ENCODE measurements at places on chromosomes 5 and 9.
A peak's percentile ranks its signal among the peaks of the same experiment; 100 is the strongest.

- no peak for DNase-seq
Observed at GRCh38 chr5:56342616-56343015, 109.5 kb upstream of the ANKRD55 start.

DNA sequence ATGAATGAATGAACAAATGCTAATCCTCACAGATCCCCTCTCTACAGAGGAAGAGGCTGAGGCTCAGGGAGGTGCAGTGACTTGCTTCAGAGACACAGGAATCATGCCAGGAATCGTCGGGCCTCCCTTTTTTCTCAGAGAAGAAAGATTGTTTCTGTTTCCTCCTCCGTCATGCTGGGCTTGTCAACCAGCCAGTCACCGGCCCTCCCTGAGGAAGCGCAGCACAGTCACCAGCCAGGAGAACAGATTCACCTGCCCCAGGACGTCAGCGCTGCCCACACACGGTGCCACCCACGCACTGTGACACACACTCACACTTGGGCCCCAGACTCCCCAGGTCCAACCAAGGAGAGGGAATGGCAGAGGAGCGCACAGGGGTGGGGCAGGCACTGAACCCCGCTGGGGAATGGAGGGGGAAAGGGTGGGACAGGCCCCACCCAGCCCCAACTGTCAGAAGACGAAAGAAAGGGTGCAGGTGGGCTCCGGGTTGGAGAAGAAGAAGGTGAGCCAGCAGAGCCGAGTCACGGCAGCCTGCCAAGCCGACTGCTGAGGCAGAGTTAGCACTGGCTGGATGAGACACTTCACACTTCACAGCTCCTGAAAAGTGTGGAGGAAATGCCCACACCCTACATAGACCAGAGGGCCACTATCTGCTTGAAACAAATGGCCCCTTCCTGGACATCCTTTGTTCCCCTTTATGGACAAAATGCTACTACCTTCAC lies 13.8 kb upstream of the ERGIC1 start:
- peak; percentile 69 for DNase-seq

DNA sequence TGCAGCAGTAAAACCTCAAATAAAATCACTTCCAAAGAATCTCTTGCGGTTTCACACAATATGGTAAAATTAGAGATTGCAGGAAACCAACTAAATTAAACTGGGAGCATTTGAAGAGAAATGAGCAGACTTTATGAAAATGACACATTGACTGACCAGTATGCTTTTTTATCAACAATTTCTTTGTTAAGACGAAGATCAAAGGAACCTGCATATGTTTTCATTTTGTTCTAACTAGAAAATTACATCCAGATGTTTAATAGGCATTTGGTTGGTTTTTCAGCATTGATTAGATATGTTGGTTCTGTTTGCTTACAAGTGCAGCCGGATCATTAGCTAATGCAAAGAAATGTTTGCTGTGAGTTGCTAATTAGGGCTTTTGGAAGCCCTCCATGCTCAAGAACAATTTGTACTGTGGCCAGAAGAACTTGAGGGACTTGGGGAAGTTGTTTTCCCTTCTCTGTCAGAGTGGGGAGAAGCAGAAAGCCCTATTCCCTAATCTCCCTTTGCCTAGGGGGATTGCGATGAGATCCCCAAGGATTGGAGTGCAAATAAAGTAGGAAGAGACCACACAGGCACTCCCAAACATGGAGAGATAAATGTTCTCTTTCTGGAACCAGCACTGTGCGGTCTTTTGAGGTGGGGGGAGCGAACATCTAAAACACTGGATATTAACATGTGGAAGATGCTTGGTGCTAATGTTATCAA lies 4.5 kb upstream of the TLE1 start:
- no peak for DNase-seq

- no peak for DNase-seq
Observed at GRCh38 chr5:126720369-126720768, 56.6 kb upstream of the LMNB1 start.

DNA sequence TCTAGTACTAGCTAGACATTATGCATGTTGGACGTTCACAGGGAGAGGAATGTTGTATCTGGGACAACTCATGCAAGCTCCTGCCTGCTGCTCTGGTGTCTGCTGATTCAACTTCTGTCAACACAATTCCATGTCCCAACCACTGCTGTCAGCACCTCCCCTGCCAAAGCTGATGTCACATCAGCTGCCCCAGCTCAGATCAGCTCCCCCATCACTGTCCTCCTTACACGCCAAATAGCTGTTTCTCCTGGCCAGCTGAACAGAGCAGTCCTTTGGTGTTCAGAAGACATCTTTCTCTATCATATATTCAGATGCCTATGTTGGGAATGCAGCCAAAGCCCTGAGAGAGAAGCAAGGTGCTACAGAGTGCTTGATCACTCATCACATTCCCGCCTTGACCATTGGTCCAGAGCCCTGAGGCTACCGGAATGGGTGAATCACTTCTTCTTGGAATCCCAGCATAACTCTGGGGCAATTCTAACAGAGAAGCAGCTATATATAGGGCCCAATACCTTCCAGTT lies 223.3 kb downstream of the SEC61B start:
- DNase-seq = no peak

DNA sequence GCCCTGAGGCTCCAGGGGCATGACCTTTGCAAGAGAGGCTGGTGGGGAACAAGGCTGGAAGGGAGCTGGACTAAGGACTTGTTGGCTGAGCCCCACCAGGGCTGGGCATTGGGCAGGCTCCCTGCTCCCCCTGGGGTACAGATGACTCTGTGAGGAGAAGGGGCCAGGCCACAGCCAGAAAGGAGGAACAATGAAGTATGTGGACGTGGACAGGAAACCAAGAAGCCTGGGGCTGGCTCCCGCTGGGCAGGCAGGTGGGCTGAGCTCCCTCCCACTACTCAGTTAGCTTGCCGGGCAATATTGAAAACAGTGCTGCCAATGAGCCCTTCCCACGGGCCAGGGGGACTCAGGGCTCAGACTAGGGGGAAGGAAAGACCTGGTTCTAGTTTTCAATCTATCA lies 66.1 kb upstream of the SPTLC1 start:
- no peak for DNase-seq

GRCh38 chr9:131043087-131043486 lies 34.1 kb downstream of the LAMC3 start:
- no peak for DNase-seq

GRCh38 chr5:107248066-107248695 lies 422.6 kb downstream of the EFNA5 start:
- peak; percentile 65 for DNase-seq

DNA sequence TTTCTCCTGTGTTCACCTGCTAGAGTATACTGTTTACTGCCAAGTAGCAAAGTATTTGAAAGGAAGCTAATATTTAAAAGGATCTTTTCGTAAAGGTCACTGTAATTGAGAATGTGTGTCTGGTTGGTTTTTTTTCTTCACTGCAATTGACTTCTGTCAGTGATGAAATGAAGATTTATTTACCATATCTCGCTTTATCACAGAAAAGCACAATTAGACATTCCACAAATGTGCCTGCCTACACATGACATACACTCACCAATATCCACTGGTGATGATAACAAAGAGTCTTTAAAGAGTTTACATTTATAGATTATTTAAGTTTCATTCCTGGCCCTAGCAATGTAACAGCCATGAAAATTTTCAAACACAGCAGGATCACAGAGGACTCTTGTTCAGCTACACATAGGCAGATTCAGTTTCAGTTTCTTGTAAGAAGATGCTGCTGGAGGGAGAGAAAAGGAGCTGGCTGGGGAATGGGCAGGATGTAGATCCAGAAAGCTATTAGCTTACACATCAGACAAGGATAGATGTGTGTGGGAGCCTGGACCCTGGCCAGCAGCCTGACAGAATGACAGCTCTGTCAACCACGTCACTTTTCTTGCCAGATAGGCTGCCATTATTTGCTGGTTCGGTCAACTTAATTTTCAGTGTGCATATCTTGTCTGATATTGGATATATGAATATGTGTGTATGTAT lies 104.0 kb downstream of the GDNF start:
- DNase-seq = peak; percentile 82

GRCh38 chr5:157516626-157517325 lies 56.8 kb downstream of the NIPAL4 start:
- no peak for DNase-seq

DNA sequence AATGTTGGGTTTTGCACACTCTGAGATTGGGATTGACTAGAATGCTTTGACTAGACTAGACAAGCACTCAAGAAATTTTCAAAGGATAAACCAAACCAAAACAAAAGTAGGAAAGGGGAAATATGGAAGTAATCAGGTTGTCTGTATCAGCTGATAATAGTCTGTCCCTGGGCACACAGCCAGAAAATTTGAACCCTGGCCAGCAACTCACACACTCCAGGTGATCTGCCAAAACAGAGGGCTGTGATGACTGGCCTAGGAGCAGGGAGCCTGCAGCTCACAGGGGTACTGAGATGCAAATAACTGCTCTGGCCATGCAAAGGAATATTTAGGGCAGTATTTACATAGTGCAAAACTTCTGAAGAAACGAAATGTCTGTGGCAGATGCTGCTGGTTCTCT lies 112.3 kb upstream of the SMIM23 start:
- DNase-seq = no peak

DNA sequence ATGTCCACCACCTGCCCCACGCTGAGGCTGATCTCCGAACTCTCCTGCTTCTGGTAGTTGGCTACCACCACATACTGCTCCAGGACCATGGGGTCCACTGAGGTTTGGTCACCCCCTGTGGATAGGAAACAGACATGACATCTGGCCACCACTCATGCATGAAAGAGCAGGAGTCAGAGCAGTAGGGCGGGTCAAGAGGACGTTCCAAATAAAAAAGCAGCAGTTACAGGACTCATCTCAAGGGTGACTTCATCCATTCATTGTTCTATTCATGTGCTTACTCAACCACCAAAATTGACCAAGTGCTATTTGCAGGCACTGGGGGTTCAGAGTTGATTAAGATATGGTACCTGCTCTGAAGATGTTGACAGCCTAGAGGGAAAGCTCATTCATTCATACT lies 79.2 kb upstream of the UBTD2 start:
- DNase-seq = no peak

GRCh38 chr9:102966999-102967398 lies 28.1 kb upstream of the CYLC2 start:
- DNase-seq = no peak

GRCh38 chr9:133440874-133441273 lies 18.7 kb downstream of the ADAMTS13 start:
- no peak for DNase-seq

- no peak for DNase-seq
Observed at GRCh38 chr9:74447451-74448193, 49.5 kb upstream of the RORB start.

DNA sequence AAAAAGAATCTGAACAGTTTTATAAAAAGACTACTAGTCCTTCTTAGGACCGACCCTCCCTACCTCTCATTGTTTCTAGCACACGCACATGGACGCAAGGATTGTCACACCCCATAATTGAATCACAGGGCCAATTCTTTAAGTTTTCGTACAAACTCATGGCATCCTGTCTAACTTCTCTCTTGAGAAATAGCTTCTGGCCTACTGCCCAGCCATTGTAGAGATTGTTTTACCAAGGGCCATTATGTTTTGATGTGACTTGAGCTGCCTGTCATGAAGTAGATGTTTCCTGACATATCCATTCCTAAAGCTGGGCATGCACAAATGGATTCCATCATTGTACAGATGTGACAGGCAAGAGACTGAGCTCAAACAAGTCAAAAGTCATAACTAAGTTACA lies 1672.1 kb upstream of the C9orf72 start:
- DNase-seq = no peak

DNA sequence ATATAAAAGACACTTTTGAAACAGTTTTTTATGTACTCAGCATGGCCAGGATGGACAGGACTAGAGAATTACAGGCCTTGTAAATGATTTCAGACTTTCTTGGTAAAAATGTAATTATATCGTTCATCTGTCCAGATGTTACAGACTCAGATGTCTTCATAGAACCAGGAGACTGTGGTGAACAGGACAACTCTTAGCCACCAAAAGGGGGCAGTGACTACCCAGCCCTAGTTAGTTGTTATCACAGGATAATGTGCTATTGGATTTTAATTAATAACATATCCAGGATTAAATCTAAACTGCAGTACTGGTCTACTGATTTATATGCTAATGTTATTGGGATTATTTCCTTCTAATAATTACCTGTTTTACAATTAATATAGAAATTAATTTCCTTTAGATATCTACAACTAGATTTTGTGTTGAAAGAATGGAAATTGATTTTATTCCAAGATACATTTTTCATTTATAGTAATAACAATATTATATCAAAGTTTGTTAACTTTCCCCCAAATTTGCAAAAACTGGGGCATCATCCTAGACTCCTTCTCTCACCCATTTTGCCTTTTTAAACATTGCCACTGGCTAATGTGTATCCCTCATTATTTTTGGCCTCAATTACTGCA lies 99.4 kb downstream of the MTREX start:
- peak; percentile 66 for DNase-seq

DNA sequence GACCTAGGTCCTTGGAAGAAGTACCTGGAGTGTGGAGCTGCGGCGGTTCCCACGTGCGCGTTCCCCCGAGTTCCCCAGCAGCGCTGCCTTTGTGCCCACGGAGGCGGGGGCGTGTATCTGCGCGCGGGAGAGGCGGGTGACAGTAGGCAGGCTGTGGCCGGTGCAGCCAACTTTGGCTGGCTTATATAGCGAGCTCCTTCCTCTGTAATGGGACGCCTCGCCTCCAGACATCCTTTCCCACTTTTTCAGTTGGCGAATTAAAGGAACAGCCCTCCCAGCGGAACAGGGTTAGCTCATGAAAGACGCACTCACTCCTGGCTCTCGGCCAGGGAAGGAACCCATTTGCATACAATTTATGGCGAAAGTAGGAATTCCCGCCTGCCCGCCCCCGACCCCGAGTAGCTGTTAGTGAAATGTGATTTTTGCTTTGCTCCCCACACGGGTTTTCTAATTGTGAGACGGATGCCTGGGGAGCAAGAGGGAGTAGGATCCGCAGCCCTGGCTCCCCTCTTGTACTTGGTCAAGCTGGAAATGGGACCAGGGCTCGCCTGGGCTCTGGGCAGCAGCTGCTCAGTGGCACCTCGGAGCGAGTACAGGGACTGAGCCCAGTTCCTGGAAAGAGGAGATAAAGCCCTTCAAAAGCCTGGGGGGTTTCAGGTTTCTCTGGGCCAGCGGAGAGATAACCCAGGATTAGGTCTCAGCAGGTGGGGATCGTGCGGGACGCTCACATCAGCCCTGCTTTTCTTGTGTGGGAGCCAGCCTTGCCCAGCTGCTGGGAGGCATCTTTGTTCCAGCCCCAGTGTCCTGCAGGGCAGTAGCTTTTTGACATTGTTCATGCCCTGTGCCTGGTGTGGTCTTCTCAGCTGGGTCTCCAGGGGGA lies at the start of gene TNC:
Gene TNC (minus strand): TSS at position 159 of the 880 bp plus-strand sequence. CDS start 27,139 bp downstream, outside the sequence.
- peak; percentile 21 for DNase-seq

- DNase-seq = peak; percentile 54
Observed at GRCh38 chr5:95081500-95081960, 203.4 kb downstream of the MCTP1 start.

DNA sequence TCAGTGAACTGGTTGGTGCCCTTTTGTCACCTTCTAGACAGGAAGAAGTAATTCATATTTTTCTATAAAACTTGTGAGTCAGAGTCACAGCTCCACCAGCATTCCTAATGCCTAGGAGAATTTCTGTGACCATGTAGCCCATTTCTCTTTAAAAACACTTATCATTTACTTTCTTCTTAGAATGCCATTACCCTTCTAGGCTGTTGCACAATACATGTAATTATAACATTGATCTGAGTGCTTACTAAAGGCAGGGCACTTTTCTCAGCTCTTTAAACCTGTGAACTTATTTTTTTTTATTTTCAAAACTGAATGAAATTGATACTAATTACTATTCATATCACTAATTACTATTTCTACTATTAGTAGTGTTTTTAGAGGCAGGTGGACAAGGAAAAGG lies 373.7 kb downstream of the TLE4 start:
- no peak for DNase-seq

GRCh38 chr9:18385696-18386490 lies 88.1 kb upstream of the ADAMTSL1 start:
- DNase-seq = no peak

Data from head of caudate nucleus (tissue), 42 donors.